ENCODE measurements at places on chromosomes 2 and 18. TPM values are rescaled to one million over a fixed set of nuclear protein-coding genes. Genes with fewer than 3 reads are reported as not detected.

BCL2L11 gene
- 50.1 TPM for total RNA-seq

DNA sequence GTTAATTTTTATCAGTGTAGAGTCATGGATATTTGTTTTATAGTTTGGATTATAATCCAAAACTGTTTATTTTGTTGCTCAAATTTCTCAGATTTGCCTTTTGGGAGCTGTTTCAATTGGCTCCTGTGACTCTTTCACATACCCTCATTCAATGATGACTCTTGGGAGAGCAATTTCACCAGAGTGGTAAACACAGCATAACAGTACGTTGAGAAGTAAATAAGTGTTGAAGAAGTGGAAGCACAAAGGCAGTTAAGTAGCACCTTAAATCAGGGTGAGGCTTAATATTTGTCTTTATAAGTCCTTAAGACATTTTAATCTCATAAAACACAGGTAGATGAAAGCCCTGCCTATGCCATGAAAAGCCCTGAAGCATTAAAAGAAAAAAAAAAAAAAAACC, 17.1 kb upstream of the SLC39A10 start:
- H3K27me3 ChIP-seq: no peaks in the 10 kb centered on the region
- H3K4me1 ChIP-seq: no peaks in the 10 kb centered on the region
- H3K36me3 ChIP-seq: no peaks in the 10 kb centered on the region
- DNase-seq: no peak
- no peak overlapping the region for H3K4me3 ChIP-seq
- no peak overlapping the region for H3K27ac ChIP-seq

FBXO48 gene
- total RNA-seq: 0.44 TPM

GRCh38 chr2:169066897-169067296, 2.5 kb upstream of the DHRS9 start:
- H3K36me3 ChIP-seq: no peaks in the 10 kb centered on the region
- H3K27me3 ChIP-seq: no peaks in the 10 kb centered on the region
- DNase-seq: no peak
- no peak overlapping the region for H3K4me3 ChIP-seq
- no peak overlapping the region for H3K27ac ChIP-seq
- H3K4me1 ChIP-seq: no peaks in the 10 kb centered on the region

TEKT4 gene
- not detected for total RNA-seq

DNA sequence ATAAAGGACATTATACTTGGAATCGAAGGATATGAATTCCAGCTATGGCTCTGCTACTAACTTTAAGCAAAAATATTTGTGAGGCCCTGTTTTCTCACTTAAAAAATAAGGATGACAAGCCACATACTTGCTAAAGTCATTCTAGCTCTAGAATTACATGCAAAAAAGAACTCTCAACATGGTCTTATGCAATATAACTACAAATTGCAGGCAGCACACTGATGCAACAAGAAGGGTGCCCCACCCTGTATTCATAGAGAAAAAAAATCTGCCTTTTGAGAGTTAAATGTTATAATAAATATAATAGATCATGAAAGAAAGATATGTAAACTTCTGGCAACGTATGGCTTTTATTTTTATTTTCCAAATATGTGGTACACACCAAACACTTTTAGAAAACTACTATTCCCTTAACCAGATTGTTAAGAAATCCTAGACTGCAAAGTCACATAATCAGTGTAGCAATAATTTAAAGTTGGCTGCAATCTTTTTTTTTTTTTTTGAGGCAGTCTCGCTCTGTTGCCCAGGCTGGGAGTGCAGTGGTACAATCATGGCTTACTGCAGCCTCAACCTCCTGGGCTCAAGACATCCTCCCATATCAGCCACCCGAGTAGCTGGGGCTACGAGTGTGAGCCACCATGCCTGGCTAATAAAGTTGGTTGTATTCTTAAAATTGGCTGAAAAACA, 40.2 kb upstream of the WDSUB1 start:
- DNase-seq: no peak
- no peak overlapping the region for H3K27ac ChIP-seq
- no peak overlapping the region for H3K4me3 ChIP-seq
- no peaks in the 10 kb centered on the region for H3K4me1 ChIP-seq
- H3K36me3 ChIP-seq: peaks cover 17% of the 10 kb centered on the region
- H3K27me3 ChIP-seq: no peaks in the 10 kb centered on the region

DNA sequence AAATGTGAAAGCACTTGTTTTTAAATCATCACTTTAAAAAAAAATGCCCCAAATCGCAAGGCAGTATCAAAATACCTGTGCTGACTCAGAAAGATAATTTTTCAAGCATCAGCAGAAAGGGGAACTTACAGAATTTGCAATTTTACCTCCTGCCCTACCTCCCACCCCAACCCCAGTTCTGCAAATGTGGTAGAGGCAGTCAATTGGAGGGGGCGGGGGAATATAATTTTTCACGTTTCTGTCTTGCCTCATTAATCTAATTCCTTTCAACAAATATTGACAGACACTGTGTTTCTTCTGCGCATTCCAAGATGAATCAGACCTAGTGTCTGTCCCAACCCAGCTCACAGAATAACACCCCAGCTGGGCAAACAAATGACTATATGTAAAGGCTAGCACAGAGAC, 76.8 kb downstream of the ALPK2 start:
- H3K4me1 ChIP-seq: peaks cover 12% of the 10 kb centered on the region
- no peak overlapping the region for H3K4me3 ChIP-seq
- no peaks in the 10 kb centered on the region for H3K36me3 ChIP-seq
- no peak for DNase-seq

KCNG3 gene
- total RNA-seq: 0.25 TPM

DNA sequence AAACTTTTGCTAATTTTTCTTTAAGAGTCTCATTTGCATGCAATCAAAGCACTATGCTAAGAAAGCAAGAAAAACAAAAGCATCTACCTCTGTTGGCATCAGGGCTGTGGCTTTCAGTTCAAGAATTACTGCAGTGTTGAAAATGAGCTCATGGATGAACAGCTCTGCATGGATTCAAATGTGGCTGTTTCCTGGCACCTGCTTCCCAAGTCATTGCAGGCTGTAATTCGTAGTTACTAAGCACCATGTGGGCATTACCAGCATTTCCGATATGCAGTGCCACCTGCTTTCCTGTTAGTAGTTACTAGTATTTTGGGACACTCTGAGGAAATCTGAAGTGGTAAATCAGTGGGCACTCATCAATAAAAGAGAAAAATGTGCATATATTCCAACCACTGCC, 37.8 kb upstream of the FAM110C start:
- H3K4me3 ChIP-seq: no peak overlapping the region
- H3K27ac ChIP-seq: no peak overlapping the region
- no peaks in the 10 kb centered on the region for H3K4me1 ChIP-seq

PCARE gene
- total RNA-seq: not detected

NLRC4 gene
- 0.11 TPM for total RNA-seq

TUBA3E gene
- total RNA-seq: not detected

GRCh38 chr2:126778561-126779501, 119.9 kb upstream of the TEX51 start:
- no peaks in the 10 kb centered on the region for H3K27me3 ChIP-seq
- peaks cover 16% of the 10 kb centered on the region for H3K4me1 ChIP-seq
- H3K4me3 ChIP-seq: no peak overlapping the region
- H3K27ac ChIP-seq: no peak overlapping the region

- H3K36me3 ChIP-seq: no peaks in the 10 kb centered on the region
- no peaks in the 10 kb centered on the region for H3K27me3 ChIP-seq
- H3K27ac ChIP-seq: no peak overlapping the region
These were observed 107.3 kb upstream of the ANKRD30BL start for GRCh38 chr2:132268977-132269523.

DNA sequence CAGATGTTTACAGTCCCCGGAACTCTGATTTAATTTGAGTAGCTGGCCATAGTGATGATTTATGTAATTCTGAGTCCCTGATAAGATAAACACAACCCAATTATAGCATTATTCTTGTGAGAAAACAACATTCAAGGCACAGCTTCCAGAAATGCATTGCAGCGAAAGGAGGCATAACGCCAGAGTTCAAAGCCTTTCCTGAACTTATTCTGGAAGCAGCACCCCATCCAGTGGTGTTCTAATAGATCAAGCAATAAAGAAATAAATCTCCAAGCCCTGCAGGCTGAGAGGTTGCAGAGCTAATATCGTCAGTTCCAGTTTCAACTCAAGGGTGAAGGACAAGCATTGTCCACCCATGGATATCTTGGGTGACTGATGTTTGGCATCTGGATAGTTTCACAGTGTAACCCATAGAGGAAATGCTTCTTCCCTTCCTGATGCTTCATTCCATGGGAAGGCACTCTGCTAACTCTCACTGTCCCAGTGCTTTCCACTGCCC, 18.8 kb downstream of the CDH2 start:
- no peaks in the 10 kb centered on the region for H3K4me1 ChIP-seq
- H3K36me3 ChIP-seq: no peaks in the 10 kb centered on the region
- no peaks in the 10 kb centered on the region for H3K27me3 ChIP-seq

DNA sequence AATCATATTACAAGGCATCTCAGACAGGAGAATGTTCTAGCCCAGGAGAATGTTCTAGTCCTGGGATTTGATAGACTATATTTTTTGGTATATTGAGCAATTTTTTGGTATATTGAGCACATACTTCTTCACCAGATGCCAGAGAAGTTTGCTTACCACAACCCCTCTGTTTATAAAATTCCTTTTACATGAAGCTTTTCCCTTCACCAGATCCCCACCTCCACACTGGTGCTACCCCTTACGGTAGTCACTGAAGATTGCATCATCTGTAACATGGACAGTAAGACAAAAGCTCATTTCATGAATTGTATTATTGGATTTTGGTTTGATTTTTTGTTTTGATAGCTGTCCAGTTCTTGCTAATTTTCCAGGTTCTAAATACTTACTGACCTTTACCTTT, 7.2 kb upstream of the HNMT start:
- no peak overlapping the region for H3K4me3 ChIP-seq
- DNase-seq: no peak
- H3K36me3 ChIP-seq: no peaks in the 10 kb centered on the region
- no peaks in the 10 kb centered on the region for H3K4me1 ChIP-seq
- H3K27ac ChIP-seq: no peak overlapping the region

DNA sequence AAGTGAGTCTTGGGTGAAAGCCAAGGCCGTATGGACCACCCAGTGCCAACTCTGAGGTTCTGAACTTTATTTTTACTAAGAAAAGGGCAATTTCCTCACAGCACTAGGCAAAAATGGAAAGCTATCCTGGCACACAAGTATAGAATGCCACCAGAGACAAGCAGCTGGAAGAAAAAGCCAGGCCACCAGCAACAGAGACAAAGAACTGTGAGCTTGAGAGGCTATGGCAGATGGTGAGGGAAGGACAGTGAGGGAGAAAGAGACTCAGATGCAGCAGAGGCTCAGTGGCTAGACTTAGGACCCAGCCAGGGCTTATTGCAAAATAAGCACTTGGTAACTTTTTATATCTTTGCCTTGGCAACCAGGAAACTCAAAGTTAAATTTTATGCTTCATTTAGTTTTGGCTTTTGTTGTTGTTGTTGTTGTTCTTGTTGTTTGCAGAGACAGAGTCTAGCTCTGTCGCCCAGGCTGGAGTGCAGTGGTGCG, 78.0 kb upstream of the BZW1 start:
- H3K4me3 ChIP-seq: no peak overlapping the region
- no peak for DNase-seq
- no peaks in the 10 kb centered on the region for H3K27me3 ChIP-seq
- no peak overlapping the region for H3K27ac ChIP-seq

POTEC gene
- total RNA-seq: not detected

GRCh38 chr2:120250640-120251039, 2.0 kb upstream of the RALB start:
- H3K36me3 ChIP-seq: no peaks in the 10 kb centered on the region
- H3K27ac ChIP-seq: no peak overlapping the region
- H3K27me3 ChIP-seq: peaks cover 11% of the 10 kb centered on the region
- no peak for DNase-seq
- H3K4me1 ChIP-seq: peaks cover 20% of the 10 kb centered on the region
- no peak overlapping the region for H3K4me3 ChIP-seq

SLC4A5 gene
- total RNA-seq: 10.4 TPM

NPPC gene
- total RNA-seq: not detected

DNA sequence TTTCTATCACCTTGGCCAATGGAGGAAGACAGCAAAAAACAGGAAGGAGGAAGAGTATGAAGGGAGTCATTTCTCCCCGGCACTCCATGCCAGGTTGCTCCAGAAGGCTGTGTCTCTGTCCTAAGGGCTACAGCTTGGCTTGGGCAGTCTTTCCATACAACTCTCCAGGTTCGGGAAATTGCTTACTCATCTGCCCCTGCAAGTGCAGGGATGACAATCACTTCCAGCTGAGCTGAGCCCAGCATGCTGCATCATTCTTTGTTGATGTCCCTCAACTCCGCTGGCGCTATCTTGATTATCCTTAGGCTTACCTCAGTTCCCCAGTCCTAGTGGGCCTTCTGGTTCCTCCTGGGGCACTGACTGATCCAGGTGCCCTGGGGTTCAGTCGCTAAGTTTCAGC, 86.9 kb upstream of the COPS8 start:
- H3K27me3 ChIP-seq: peaks cover 9% of the 10 kb centered on the region
- DNase-seq: no peak
- no peaks in the 10 kb centered on the region for H3K36me3 ChIP-seq
- no peak overlapping the region for H3K4me3 ChIP-seq
- no peaks in the 10 kb centered on the region for H3K4me1 ChIP-seq

GRCh38 chr2:191385416-191386160, 140.4 kb downstream of the MYO1B start:
- H3K27ac ChIP-seq: no peak overlapping the region
- H3K27me3 ChIP-seq: no peaks in the 10 kb centered on the region
- no peaks in the 10 kb centered on the region for H3K4me1 ChIP-seq
- DNase-seq: no peak
- H3K4me3 ChIP-seq: no peak overlapping the region
- no peaks in the 10 kb centered on the region for H3K36me3 ChIP-seq

GRCh38 chr2:7703048-7703447, 785.8 kb downstream of the RNF144A start:
- no peak for DNase-seq
- no peaks in the 10 kb centered on the region for H3K4me1 ChIP-seq
- H3K4me3 ChIP-seq: no peak overlapping the region
- H3K36me3 ChIP-seq: no peaks in the 10 kb centered on the region
- H3K27ac ChIP-seq: no peak overlapping the region

- no peaks in the 10 kb centered on the region for H3K4me1 ChIP-seq
- no peaks in the 10 kb centered on the region for H3K27me3 ChIP-seq
- DNase-seq: no peak
- H3K27ac ChIP-seq: no peak overlapping the region
- no peaks in the 10 kb centered on the region for H3K36me3 ChIP-seq
These were observed 444.3 kb downstream of the RND3 start for GRCh38 chr2:150043172-150043500.

- H3K27me3 ChIP-seq: no peaks in the 10 kb centered on the region
- H3K36me3 ChIP-seq: no peaks in the 10 kb centered on the region
- no peak overlapping the region for H3K4me3 ChIP-seq
- no peaks in the 10 kb centered on the region for H3K4me1 ChIP-seq
- no peak for DNase-seq
These were observed 52.0 kb downstream of the MRPL33 start for GRCh38 chr2:27823569-27823968.

- peaks cover 88% of the 10 kb centered on the region for H3K36me3 ChIP-seq
- H3K4me1 ChIP-seq: peaks cover 6% of the 10 kb centered on the region
- no peak overlapping the region for H3K27ac ChIP-seq
- H3K27me3 ChIP-seq: no peaks in the 10 kb centered on the region
- no peak overlapping the region for H3K4me3 ChIP-seq
- peak; percentile 59 for DNase-seq
These were observed 6.0 kb downstream of the DDX18 start for GRCh38 chr2:117820444-117820843.

HJURP gene
- total RNA-seq: 0.25 TPM

GRCh38 chr2:192190474-192190873, 4.3 kb downstream of the TMEFF2 start:
- no peak for DNase-seq
- no peaks in the 10 kb centered on the region for H3K36me3 ChIP-seq
- no peak overlapping the region for H3K4me3 ChIP-seq
- H3K27me3 ChIP-seq: peaks cover 55% of the 10 kb centered on the region
- H3K27ac ChIP-seq: no peak overlapping the region
- H3K4me1 ChIP-seq: peaks cover 16% of the 10 kb centered on the region

Data from CD4-positive, alpha-beta T cell (primary cell).